ENCODE measurements at places on chromosomes 1 and 21. TPM values are rescaled to one million over a fixed set of nuclear protein-coding genes. Genes with fewer than 3 reads are reported as not detected.

DNA sequence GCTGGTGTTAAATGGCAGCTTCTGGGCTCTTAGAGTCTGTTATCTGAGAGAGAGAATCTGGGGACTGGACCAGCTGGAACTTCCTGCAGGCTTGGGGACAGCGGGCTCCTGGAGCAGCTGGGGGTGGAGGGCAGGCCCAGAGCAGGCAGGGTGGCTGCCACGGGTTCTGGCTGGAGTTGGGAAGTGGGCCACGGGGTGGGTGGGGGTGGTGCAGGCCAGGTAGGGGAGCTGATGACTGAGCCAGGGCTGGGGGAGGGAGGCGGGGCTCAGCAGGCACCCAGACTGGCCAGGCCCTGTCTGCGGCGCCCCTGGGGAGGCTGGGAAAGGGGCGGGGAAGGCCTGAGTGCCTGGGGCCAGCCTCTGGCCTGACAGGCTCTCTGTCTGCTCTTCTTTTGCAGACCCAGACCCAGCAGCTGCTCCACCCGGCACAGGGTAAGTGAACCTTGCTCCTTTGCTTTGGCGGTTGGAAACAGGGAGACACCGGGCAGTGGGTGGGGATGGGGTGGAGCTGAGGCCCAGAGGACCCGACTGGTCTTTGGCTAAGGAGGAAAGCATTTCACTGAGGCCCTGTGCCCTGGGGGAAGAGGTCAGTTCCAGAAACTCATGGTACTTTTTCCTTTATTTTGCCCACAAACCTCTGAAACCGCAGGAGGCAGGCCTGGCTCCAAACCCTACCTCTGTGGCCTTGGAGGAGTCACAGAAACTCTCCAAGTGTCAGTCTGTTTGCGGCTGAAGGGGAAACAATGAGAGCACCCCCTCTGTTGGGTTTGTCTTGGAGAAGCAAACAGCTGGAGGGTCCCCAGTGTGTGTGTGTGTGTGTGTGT lies 48.8 kb downstream of the ARHGEF10L start:
- DNase-seq, result no peak

- DNase-seq, result no peak
These were observed 14.0 kb upstream of the S100B start for GRCh38 chr21:46618738-46619379.

DNA sequence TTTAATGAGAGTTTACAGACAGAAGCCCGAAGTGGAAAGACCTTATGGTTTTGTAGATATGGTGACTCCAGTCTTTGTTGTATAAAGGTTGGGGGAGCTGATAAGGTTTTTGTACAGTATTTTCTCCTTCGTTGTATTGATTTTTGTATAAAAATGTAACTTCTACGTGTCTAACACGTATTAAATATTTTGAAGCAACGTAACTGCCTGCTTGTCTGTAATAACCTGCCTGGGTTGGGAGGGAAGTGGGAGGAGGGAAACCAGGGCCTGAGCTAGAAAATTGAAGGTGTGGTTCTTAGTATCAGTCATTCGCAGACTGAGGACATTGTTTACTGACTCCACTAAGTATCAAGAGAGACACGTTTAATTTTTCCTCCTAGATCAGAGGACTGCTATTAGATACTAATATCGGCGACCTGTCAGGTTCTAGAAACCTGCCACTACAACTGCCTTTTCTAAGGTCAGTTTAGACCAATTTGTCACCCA lies 2.2 kb downstream of the IER5 start:
- DNase-seq, result no peak

DNA sequence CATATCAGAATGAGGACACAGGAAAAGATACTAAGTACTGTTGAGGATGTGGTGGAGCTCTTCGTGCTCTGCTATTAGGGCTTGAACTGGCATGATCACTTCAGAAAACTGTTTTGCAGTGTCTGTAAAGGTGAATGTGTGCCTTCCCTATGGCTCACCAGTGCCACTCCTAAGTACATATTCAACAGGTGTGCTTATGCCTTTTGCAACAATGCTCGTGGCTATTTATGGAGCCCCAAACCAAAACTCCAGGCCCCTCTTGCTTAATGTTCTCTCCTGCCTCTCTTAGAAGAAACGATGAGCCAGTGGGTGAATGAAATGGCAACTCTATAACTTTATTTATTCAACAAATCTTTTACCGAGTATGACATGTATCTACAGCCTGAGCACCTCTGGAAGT lies 70.2 kb downstream of the TAS1R2 start:
- no peak for DNase-seq

Gene CFHR2
- polyA plus RNA-seq, result not detected

DNA sequence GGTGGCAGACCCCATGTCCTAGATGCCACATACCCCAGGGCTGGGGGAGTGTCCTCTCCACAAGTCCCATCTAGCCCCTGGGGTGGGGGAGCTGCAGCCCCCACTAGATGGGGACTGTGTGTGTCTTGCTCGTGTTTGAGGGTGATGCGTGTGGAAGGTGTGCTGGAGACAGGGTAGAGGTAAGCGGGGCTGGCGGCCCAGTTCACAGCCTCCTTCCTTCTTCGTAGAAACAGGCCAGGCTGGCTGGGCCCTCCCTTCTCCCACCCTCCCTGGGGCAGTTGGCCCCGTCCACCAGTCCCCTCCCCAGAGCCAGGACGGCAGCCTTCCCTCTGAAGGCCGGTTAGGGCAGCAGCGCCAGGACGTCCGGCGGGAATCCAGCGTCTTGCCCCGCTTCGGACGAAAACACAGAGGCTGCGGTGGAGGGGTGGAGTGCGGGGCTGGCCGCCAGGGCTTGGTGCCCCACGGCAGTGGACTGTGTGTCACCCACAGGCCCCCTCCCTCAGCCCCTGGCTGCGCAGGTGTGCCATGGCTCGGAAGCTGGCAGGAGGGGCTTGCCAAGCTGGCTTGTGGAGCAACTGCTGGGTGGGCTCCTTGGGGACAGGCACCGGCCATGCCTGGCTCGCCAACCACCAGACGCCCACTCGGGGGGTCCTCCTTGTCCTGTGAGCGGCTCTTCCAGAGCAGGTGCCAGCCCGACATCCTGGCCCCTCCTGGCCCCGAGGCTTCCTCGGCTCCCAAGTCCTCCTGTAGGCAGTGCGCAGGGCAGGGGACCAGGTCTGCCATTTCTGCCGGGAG lies 3.6 kb downstream of the PRDM16 start:
- no peak for DNase-seq

DNA sequence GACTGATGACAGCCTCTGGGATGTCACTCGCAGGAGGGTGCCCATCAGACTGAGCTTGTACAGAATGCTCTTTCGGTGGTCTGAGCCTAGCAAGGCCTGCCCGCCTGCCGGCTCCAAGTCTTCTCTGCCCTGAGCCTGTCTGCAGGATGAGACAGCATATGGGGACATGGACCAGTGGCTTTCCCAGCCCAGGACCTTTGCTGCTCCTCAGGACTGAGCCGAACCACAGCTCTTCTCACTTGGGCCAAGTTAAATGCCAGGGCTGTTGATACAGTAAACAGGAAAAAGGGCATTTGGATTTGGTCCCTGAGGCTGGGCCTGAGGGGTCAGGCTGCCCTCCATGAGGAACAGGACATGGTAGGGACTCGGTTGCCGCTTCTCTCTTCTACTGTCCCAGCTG lies 64.3 kb upstream of the EPS8L3 start:
- no peak for DNase-seq

- no peak for DNase-seq
These were observed 275.2 kb downstream of the NFIA start for GRCh38 chr1:61357539-61357938.

Gene PPM1J
- polyA plus RNA-seq, result not detected

Gene TEX35
- polyA plus RNA-seq, result not detected

DNA sequence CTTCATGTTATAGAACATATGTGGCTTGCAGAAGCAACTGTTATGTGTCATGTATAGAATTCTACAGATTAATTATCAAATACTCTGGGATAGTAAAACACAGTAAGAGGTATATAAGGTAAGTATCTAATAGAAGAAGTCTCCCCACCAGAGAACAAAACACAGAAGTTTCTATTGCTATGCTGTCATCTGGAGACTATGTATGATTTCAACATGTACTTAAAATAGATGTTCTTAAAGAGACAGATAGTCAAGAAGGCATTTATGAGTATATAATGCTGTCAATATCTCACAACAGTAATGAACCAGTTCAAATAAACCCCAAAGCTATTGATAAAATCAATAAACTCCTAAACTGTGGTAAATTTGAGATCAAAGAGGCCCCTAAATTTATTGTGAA lies 8.1 kb upstream of the ADCY10 start:
- DNase-seq, result no peak

Gene KCNJ6
- polyA plus RNA-seq, result 0.02 TPM

- DNase-seq, result no peak
These were observed 17.9 kb upstream of the THRAP3 start for GRCh38 chr1:36206323-36206858.

Gene NOS1AP
- polyA plus RNA-seq, result not detected

Gene RRP1B
- 45.0 TPM for polyA plus RNA-seq

Gene MAST2
- 14.6 TPM for polyA plus RNA-seq

- no peak for DNase-seq
These were observed 11.6 kb upstream of the TNFSF18 start for GRCh38 chr1:173062150-173062938.

GRCh38 chr1:232987046-232987773 lies 36.8 kb downstream of the NTPCR start:
- no peak for DNase-seq

GRCh38 chr1:54323921-54324250 lies 82.3 kb downstream of the SSBP3 start:
- no peak for DNase-seq

GRCh38 chr1:59814180-59814900 lies 409 bp upstream of the HOOK1 start:
- DNase-seq, result peak; percentile 94

DNA sequence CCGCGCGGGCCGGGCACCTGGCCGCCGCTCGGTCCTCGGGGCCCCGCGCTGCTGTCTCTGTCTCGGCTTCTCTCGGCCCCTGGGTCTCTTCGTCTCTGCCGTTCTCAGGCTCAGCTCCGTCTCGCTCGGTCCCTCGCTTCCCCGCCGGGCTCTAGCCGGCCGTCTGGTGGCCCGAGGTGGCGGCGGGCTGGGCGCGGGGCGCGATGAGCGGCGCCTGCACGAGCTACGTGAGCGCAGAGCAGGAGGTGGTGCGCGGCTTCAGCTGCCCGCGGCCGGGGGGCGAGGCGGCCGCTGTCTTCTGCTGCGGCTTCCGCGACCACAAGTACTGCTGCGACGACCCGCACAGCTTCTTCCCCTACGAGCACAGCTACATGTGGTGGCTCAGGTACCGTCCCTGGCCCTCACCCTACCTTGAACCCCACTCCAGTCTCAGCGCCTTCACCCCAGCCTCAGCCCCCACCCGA lies 355 bp downstream of the SHISAL2A start:
- DNase-seq, result no peak

GRCh38 chr1:172630056-172630818 lies 28.7 kb upstream of the FASLG start:
- DNase-seq, result no peak

DNA sequence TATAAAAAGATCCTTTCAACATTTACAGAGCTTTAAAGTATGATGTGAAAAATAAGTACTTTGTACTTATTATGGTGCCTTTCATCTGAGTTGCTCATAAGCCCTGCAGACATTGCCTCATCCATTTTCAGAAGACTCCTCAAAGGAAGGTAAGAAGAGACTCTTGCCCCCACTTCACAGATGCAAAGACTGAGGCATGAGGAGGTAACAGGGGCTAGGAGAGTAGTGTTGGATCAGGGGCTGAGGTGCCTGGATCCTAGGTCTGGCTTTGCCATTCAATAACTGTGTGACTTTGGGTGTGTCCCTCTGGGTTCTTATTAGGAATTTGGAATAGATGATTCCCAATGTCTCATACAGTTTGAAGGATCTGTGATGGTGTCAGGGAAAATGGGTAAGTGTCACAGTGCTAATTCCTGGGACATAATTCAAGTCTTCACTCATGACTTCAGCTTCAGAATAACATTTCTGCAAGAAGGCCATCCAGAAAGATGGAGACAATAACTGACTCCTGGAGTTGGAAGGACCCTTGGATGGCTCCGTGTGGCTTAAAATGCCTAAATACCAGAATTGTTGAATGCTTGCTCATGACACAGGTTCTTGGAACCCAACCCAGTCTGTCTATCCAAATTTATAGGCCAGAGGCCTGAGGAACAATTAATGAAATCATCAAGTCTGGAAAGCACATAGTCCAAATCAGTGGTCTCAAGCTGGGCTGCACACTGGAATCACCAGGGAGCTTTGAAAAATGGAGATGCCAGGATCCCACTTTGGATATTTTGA lies 93.1 kb upstream of the RUNX1 start:
- no peak for DNase-seq

Gene NFYC
- 70.1 TPM for polyA plus RNA-seq
